Activated T-cell treated with anti-CD3 and anti-CD28 coated beads, Interleukin-2, amount 50 U/mL, for 1 hour (primary cell): ENCODE measurements at places on chromosomes 1 and 21.

- DNase-seq, result no peak
Observed at GRCh38 chr1:117582451-117582850, 23.4 kb upstream of the TENT5C start.

DNA sequence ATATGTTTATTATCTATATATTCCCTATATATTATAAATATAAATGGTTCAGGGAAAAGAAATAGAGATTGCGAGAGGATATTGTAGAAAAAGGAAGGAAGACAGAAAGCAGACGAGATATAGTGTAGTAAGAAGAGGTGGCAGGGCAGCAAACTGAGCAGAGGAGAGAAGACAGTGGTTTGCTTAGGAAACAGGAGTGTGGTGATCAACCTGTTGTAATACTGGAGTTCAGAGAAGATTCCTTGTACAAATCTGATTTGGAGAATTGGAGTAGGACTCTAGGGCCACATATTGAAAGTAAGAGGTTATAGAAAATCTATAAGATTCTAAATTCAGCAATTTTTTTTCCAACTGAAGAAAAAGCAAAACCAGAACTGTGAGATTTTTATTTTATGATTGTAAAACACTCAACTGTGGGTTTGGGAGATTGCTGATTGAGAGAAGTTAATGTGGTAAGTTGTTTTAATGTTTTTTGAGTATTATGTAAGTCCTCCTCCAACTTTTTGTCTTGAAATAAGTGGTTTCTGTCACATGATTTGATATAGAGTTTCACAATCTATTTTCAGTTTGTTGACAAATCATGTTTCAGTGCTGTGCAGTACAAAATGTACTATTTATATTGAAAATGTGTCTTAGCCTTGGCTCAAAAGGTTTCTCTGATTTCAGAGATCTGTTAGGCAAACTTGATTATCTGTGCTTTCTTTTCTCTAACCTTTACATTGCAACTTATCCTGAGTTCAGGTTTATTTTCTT, 9.6 kb upstream of the AMY2B start:
- DNase-seq, result no peak

GRCh38 chr1:97047421-97047793, 325.8 kb downstream of the PTBP2 start:
- DNase-seq, result no peak

- DNase-seq, result no peak
Observed at GRCh38 chr1:29532751-29533150, 296.4 kb downstream of the PTPRU start.

DNA sequence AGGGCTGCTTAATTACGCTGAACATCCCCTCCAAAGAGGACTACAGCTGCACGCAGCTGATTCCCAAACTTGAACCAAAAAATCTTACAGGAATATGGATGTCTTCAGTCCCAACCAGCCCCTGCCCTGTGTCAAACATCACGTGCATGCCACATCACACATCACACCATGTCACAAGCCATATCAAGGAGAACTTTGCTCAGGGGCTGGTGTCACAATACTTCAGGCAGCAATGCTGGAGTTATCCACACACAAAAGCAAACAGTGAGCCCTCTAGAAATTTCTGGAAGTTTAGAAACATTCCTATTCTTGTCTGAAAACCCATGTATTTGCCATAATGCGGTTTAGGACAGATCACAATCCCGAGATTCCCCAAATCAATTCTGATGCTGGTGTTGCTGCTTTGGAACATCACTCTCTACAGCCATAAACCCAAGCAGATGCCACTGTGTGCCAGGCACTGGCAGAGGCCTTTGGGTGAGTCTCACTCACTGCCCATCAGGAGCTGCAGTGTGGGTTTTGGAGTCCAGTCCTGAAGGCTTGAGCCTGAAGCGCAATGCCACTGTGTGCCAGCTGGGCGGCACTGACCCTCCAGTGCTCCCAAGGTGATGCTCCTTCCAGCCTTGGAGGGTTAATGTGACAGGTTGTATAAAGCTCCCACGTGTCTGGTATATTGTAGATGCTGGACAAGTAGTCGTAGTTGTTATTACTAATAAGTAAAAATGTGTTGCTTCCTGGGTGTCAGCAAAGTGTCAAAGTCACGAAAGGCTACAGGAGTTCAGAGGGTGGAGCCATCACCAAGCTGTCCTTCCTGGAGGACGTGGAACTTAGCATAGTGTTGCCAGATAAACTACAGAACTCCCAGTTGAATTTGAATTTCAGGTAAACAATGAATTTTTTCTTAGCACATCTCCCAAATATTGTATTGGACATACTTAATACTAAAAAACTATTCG, 20.1 kb upstream of the EFNA1 start:
- DNase-seq, result no peak

GRCh38 chr1:14590411-14591180, 7.9 kb upstream of the KAZN start:
- DNase-seq, result no peak

- no peak for DNase-seq
Observed at GRCh38 chr1:46725736-46726108, 6.8 kb upstream of the EFCAB14 start.

- no peak for DNase-seq
Observed at GRCh38 chr1:67579623-67580394, 105.2 kb upstream of the GADD45A start.

DNA sequence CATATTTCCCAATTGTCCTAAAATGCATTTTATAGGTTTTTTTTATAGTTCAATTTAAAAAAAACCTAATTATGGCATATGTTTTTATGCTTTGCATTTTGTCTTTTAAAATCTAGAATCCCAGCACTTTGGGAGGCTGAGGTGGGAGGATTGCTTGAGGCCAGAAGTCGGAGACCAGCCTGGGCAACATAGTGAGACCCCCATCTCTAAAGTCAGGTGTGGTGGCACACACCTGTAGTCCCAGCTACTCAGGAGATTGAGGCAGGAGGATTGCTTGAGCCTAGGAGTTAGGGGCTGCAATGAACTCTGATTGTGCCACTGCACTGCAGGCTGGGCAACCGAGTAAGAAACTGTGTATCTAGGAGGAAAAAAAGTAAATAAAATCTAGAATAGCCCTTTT, 137.2 kb upstream of the POU3F1 start:
- no peak for DNase-seq

GRCh38 chr1:226871636-226872327, 1.4 kb downstream of the PSEN2 start:
- DNase-seq, result no peak

GRCh38 chr21:28590026-28590425, 402.7 kb downstream of the LTN1 start:
- no peak for DNase-seq

- DNase-seq, result no peak
Observed at GRCh38 chr1:11982010-11982392, 1.8 kb downstream of the MFN2 start.

- no peak for DNase-seq
Observed at GRCh38 chr1:190475421-190476141, 2.1 kb downstream of the BRINP3 start.

DNA sequence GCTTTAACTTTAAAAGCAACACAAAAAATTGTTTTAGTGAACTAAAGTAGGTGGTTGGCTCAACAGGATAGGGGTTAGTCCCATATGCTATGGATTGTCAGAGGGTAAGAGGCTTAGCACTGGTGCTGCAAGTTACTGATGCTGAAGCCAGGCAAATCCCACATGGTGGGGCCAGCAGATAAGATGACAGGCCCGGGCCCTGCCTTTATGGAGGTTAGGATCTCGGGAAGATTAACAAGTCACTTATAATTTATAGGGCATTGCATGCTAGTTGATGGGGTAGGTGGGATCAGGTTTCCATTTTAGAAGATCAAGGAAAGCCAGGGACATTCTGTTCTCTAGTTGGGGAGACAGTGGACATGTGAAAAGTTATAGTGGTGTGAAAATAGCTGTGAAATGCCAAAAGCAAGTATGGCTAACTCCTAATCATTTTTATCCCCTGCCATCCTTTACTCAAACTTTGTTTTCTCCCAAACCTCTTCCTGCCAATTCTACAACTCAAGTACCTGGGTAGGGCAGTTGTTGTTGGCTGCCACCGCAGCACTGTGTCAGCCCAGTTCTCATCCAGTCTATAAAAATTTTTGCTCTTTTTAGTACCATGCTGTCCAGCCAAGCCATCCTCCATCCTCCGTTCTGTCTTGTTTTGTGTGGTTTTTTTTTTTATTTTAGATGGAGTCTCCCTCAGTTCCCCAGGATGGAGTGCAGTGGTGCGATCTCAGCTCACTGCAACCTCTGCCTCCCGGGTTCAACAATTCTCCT, 10.3 kb downstream of the CHAF1B start:
- no peak for DNase-seq

DNA sequence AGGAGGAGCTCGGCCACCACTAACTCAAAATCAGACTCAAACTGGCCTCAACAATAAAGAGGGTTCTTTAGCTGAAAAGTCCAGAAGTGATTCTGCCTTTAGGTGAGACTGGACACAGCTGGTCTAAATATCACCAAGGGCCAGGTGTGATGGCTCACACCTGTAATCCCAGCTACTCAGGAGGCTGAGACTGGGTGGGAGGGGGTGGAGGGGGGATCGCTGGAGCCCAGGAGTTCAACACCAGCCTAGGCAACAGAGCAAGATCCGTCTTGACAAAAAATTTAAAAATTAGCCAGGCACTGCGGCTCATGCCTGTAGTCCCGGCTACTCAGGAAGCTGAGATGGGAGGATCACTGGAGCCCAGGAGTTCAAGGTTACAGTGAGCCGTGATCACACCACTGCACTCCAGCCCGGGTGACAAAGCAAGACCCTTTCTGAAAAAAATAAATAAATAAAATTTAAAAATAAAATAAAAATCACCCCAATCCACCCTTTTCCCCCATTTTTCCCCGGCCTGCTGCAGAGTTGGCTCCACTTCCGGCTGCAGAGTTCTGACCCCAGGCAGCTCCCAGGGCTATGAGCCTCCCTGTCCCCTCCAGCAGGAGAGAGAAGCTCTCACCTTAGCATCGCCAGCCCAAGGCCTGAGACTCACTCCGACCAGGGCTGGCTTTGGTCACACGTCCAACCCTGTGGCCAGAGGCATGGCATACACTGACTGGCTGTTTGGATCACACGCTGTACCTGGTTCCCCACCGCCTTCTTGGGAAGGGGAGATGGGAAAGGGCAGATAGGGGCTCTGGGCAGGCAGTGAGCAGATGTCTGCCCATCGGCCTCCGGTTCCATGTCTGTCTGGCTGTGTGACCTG, 87.3 kb upstream of the IFFO2 start:
- DNase-seq, result no peak

DNA sequence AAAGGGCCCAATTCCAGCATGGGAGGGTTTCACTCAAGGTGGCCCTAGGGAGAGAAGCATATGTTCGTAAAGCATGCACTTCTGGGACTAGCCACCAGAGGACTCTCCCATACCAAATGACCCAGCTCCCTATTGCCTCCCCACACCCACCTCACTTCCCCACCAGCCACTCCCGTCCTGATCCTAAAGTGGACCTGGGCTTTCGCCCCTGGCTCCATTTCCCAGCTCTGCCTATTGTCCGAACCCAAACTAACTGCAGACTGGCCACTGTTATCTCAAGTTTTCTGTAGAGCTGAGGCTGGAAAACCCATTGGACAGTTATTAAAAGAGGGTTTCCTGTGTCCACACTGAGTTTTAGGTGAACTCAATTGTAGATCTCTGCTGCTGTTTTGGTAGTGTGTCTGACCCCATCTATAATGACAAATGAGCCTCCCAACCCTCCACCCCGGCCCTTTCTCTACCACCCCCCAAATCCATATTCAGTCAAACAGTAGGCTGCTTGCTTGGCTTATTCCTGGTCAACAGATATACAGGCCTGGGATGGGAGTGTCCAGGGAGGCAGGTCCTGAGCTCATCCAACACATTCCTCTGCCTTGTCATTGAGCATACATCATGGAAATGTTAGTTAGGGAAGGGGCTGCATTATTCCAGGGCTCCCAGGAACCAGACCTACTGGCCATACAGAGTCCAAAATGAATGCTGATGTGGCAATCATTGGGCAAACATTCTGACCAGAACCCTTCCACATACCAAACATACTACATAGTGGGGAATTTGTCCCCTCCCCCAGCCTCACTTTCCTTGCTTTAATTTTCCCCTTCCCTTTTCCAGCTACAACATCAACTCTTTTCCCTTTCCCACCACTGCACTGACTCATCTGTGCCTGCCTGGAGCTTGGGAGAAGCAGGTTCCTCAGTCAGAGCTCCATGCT, 59.2 kb downstream of the ABCA4 start:
- peak; percentile 20 for DNase-seq

GRCh38 chr1:232587141-232588008, 42.6 kb downstream of the SIPA1L2 start:
- no peak for DNase-seq

- no peak for DNase-seq
Observed at GRCh38 chr1:54310439-54311328, 95.5 kb downstream of the SSBP3 start.

DNA sequence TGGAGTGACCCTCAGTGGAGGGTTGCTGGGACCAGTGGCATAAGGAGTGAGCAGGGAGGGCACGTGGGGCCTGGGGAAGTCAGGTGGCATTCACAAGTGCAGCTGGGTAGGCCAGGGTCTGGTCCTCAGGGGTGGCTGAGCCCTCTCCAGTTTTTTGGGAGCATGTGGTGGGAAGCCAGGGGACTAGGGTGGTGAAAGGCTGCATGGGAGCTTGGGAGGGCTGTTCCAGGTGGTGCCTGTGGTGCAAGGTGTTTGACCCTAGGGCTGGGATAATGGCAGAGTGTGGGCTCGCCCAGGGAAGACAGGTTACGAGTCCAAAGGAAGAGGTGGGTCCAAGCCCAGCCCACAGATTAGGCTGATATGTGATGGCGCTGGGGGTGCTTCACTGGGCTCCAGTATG, 30.5 kb downstream of the MAN1C1 start:
- DNase-seq, result no peak

- no peak for DNase-seq
Observed at GRCh38 chr1:155918660-155919059, 7.5 kb upstream of the RIT1 start.

GRCh38 chr1:118563981-118564951, 379.2 kb upstream of the SPAG17 start:
- DNase-seq, result no peak

DNA sequence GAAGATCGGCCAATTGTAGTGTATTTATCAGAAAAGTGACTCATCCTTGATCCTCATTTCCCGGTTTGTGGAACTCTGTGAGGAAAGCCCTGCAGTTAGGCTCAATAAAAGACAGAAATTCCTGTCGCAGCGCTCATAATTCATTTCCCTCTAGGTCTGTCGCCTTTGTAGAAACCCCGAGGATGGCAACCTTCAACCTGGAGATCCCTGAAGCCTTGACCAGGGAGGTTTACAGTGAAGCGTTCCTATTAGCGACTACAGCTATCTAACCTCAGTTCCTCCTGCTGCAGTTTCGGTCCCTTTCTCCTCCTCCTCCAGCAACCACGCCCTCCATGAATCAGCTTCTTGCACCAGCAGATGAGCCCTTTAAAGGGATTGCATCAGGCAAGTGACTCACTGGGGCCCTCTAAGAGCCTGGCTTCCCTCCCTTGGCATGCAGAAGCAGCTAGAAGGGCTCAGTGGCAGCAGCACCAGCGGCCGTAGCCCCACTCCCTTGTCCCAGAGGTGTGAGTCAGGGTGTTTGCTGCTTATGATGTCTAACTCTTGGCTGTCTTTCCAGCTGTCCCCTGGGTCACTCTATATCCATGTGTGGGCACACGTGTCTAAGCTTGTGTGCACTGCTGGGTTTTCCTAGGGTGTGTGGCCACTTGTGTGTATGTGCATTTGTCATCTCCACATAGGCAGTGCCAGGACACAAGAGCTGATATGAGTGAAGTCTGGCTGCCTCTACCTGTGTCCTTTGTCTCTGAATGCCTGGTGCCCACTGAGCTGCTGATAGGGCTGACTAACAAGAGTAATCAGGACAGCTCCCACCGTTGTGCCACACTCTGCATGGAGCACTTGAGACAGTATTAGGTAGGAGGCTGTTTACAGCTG, 779 bp upstream of the STK40 start:
- peak; percentile 76 for DNase-seq
